Pancreas (tissue), 10 donors: ENCODE measurements at places on chromosomes 1 and 21. TPM values are rescaled to one million over a fixed set of nuclear protein-coding genes. Genes with fewer than 3 reads are reported as not detected.

Gene SYT11
- total RNA-seq, result 5.1 TPM

Gene CNKSR1
- 16.2 TPM for total RNA-seq

Gene RAB3B
- total RNA-seq, result 2.5 TPM

Gene NIBAN1
- 43.5 TPM for total RNA-seq

Gene NES
- 3.9 TPM for total RNA-seq

Gene SPRR3
- not detected for total RNA-seq

Gene CHIA
- not detected for total RNA-seq

Gene SYT14
- 0.78 TPM for total RNA-seq

Gene TDRD10
- 0.35 TPM for total RNA-seq

Gene HTR1D
- total RNA-seq, result 0.20 TPM

Gene CFHR4
- not detected for total RNA-seq

Gene ITLN1
- total RNA-seq, result 0.34 TPM

Gene MIXL1
- not detected for total RNA-seq

Gene VANGL2
- 9.9 TPM for total RNA-seq

Gene CFHR1
- total RNA-seq, result not detected

DNA sequence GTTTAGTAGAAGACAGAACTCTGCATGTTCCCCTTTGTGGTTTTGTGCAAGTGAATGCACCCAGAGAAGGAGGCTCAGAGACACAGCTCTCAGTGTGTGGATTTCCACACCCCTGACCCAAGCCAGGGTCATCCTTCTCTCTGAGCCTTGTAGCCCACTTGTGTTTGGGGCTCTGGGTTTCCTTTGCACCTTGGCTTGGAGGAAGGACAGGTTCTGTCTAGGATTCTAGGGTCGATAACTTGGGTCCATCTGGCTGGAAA, 27.2 kb downstream of the MYOG start:
- no peak for DNase-seq

GRCh38 chr1:182262425-182262824, 129.2 kb downstream of the GLUL start:
- DNase-seq, result no peak

- DNase-seq, result no peak
Observed at GRCh38 chr21:33229099-33229783, 497 bp upstream of the IFNAR2 start.

DNA sequence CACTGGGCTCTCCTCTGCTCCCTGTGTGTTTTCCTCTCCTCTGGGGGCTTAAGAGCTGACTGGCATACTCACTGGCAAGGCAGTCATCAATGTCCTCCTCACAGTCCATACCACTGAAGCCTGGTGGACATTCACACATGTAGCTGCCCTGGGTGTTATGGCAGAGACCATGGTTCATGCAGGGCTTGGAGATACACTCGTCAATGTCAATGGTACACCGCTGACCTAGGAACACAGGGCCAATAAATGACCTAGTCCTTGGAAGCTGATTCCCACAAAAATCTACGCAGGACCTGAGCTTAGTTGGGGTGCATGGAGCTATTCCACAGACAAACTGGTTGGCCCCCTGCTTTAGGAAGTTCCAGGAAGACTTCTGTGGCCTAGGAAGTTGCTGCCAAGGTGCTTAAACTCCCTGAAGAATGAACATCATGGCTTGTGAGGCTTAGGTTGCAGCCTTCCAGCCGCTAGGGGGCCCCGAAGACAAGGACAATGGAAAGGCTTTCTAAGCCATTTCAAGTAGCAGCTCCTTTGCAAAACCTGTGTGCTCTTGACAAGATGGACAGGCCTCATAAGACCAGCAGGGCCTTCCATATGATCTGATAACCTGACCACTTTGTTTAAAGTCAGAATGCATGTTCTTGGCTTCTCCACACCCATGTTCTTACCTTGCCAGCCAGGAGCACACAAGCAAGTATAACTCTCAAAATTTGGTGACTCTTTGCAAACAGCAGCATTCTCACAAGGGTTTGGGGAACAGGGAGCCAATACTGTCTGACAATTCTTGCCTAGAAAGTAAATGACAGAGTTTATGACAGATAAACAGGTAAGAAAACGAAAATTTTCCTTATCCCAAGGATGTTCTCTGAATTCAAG, 52.3 kb upstream of the ADAM30 start:
- DNase-seq, result peak; percentile 60

GRCh38 chr1:56113679-56114078, 465.7 kb downstream of the PLPP3 start:
- DNase-seq, result no peak

DNA sequence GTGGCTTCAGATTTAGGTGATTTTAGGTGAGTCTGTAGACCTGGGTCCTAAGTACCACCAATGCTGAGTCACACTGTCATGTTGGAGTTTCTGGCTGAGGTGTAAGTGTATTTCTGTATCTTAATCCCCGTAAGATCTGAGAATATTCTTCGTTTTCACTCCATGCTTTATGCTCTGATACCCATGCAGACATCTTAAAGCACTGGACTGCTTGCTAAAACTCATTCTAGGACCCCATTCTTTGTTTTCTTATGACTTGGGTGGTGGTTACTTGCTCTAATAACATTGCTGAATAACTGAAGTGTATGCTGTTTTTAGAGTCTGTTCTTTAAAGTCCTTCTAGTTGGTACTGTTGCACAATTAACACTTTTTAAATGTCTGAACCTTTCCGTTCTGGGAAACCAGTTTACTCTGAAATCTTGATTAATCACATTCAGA, 36.6 kb downstream of the CDC42 start:
- DNase-seq, result no peak

- DNase-seq, result no peak
Observed at GRCh38 chr1:48924099-48924498, 147.4 kb upstream of the BEND5 start.

GRCh38 chr1:182563095-182563494, 26.0 kb downstream of the RNASEL start:
- DNase-seq, result no peak

GRCh38 chr21:19368944-19369343, 965.4 kb upstream of the TMPRSS15 start:
- DNase-seq, result no peak

GRCh38 chr1:87393445-87394085, 64.9 kb downstream of the LMO4 start:
- DNase-seq, result no peak

- DNase-seq, result no peak
Observed at GRCh38 chr1:202145068-202145743, 669 bp upstream of the ARL8A start.

- no peak for DNase-seq
Observed at GRCh38 chr1:32702599-32703478, at the start of gene SYNC. Gene SYNC (minus strand): TSS chr1:32702770. CDS start chr1:32702660, 110 bp downstream.

- no peak for DNase-seq
Observed at GRCh38 chr1:52423771-52424170, 19.4 kb downstream of the PRPF38A start.

DNA sequence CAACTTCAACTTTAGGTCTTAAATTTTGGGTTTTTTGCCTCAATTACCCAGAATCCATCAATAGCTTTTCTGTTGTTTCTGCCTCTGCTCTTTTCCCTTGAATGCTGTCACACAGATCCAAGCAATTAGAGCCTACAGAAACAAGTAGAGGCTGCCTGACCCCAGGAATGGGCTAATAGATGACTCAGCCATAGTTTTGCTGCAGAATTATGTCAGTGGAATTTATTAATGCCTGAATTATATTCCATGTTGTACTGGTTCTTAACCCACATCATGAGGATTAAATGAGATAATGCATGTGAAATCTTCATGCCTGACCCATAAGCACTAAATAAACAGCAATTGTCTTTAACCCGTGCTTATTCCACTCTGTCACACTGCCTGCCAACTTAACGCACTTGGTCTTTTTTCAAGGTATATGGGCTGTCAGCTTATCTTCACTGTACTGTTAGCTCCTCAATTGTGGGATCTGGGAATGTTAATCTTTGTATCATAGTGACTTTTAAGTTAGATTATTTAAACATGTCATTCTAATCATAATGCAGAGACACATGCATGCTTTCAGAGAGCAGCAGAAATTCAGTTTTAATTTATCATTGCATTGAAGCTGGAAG, 213.3 kb downstream of the ROR1 start:
- DNase-seq, result no peak

- no peak for DNase-seq
Observed at GRCh38 chr1:24765308-24765988, 20.2 kb downstream of the CLIC4 start.

GRCh38 chr1:235060607-235061470, 67.8 kb downstream of the TOMM20 start:
- DNase-seq, result no peak

- DNase-seq, result no peak
Observed at GRCh38 chr1:206094024-206094423, 23.2 kb downstream of the AVPR1B start.

DNA sequence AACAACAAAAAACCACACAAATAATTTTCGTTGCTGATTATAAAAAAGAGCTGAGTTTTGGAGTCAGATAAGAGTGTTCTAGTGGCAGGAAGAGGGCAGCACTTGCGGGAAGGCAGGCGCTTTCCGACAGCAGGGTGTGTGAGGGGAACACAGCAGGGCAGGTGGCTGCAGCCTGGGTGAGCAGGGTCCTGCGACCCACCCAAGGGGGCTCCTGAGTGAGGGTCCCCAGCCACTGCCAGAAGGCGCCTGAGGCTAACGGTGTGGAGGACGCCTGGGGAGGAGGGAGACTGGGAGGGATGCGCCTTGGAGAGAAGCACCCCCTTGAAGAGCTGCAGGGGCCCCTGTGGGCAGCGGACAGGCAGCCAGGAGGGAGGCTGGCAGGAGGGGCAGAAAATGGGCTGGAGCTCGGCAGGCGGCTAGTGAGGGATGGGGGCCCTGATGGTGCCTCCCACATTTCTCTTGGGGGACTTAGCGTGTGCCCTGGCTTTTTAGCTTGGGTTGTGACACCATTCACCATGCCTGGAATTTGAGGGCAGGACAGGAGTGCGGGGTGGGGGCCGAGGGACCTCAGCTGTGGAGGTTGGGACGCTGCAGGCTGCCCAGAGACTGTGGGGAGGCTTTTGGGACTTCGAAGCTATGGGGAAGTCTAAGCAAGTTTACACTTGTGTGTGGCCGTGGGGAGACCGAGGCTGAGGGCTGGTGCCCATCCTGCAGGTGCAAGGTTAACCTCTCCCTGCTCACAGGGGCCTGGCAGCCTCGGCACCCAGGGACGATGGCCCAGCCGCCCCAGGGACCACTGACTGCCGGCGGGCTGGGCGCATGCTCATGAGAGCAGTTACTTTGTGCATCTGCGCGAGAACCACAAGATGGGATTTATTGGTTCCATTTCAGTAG, 111.4 kb downstream of the SIK1 start:
- no peak for DNase-seq

GRCh38 chr1:64733581-64734286, 11.1 kb upstream of the RAVER2 start:
- DNase-seq, result no peak

DNA sequence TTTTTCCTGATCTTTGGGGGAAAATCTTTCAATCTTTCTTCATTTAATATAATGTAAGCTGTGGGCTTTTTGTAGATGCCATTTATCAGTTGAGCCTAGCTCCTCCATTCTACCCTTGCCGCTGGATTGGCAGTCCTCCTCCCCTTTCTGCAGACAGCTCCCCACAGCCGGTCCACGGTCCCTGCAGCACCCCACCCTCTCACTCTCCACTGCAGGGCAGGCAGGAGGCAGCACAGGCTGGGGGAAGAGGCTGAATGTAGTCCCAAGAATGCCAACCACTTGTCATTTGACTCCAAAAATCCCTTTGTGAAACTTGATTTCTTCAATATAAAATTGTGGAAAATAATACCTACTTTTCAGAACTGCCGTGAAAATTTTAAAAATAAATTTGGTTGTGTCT, 96.7 kb downstream of the SYT2 start:
- no peak for DNase-seq

- DNase-seq, result no peak
Observed at GRCh38 chr1:247277191-247277590, 21.3 kb downstream of the VN1R5 start.

GRCh38 chr1:47456250-47456649, 18.4 kb downstream of the FOXD2 start:
- DNase-seq, result no peak

- peak; percentile 10 for DNase-seq
Observed at GRCh38 chr1:228171221-228171891, 5.8 kb downstream of the IBA57 start.

- no peak for DNase-seq
Observed at GRCh38 chr1:53556657-53557227, 97.5 kb downstream of the DMRTB1 start.
